Lung (tissue), 17 donors: ENCODE measurements at places on chromosomes 2 and 18.

DNA sequence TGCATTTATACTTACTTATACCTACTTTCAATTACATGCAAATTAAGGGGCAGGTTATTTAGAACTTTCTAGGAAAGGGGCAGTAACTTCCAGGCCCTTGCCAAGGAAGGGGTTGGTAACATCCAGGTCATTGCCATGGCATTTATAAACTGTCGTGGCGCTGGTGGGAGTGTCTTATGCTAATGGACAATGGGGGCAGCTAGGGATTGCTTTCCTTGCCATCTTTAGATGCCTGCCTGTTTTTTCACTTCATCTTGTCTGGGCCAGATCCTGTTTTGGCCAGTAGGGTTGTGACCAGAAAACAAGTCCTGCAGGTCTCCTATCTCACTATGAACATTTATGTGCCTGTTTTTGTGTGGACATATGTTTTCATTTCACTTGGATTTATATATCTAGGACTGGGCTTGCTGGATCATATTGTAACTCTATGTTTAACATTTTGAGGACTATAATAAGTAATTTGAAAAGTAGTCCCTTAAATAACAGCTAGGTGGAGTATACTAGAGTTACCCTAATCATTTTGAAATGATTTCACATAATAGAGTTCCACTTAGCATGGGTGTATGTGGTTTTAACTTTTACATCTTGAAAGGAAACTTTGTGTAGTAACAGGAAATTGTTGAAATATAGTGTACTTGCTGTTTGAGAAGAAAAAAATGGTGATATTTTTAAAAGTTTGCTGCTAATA is 56.1 kb downstream of the LCLAT1 start:
- H3K4me1 ChIP-seq = peaks cover 9% of the 10 kb centered on the region
- no peak overlapping the region for H3K4me3 ChIP-seq
- H3K27ac ChIP-seq = peak overlapping the region; percentile 22
- no peaks in the 10 kb centered on the region for H3K36me3 ChIP-seq

GRCh38 chr18:12287131-12287681 is 20.8 kb upstream of the TUBB6 start:
- no peak overlapping the region for H3K4me3 ChIP-seq
- no peak for DNase-seq
- no peaks in the 10 kb centered on the region for H3K36me3 ChIP-seq
- H3K27ac ChIP-seq = no peak overlapping the region
- H3K27me3 ChIP-seq = peaks cover 25% of the 10 kb centered on the region

GRCh38 chr2:112692495-112692911 is 28.3 kb upstream of the NT5DC4 start:
- no peak for DNase-seq
- H3K4me1 ChIP-seq = no peaks in the 10 kb centered on the region
- H3K27ac ChIP-seq = peak overlapping the region; percentile 52
- H3K4me3 ChIP-seq = no peak overlapping the region
- H3K36me3 ChIP-seq = no peaks in the 10 kb centered on the region
- peaks cover 3% of the 10 kb centered on the region for H3K27me3 ChIP-seq

DNA sequence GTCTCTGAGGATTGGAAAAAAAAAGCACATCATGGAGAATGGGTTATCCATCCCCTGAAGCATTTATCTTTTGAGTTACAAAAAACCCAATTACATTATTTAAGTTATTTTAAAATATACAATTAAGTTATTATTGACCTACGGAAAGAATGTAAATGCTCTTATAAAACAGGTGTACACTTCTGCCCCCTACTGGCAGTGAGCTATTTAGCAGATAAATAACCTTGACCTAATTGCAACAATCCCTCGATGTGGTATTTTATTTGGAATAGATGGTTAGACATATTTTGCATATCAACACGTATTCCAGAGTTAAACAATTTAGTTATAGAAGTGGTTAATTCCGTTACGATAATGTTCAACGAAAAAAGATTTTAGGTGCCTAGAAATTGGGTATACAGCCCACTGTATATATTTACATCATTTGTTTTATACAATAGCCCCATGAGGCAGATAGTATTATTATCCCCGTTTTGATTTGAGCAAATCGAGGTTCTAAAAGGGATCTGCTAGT is 9.1 kb upstream of the DAW1 start:
- no peaks in the 10 kb centered on the region for H3K27me3 ChIP-seq
- no peak for DNase-seq
- H3K36me3 ChIP-seq = no peaks in the 10 kb centered on the region

DNA sequence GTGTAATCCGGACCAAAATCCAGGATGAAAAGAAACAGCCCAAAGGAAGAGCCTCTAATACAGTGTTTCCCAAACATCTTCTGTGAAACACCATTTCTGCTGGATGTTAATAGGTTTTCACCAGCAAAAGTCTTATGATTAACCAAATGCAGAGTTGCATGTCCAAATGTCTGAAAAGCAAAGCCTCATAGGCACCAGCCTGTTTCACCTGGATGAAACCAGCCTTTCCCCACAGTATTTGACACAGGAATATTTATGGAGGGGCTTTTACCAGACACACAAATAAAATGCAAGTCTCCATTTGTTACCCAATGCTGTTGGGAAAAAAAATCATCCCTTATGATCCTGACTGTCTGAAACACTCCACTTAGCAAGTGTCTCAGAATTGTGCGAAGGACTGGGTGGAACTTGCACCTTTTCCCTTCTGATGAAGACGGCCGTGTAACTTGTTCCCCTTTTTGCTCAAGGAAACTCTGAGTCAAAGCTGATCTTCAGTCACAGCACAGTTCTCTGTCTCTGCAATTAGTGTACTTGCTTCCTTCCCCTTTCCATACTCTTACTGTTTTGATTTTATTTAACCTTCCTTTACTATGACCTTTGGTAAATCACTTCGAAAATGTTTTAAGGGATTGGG is 70.3 kb upstream of the IL1R2 start:
- no peak overlapping the region for H3K4me3 ChIP-seq
- no peak for DNase-seq
- no peaks in the 10 kb centered on the region for H3K36me3 ChIP-seq

GRCh38 chr18:31617031-31617717 is 25.5 kb downstream of the TTR start:
- DNase-seq = no peak
- H3K27me3 ChIP-seq = no peaks in the 10 kb centered on the region
- H3K4me3 ChIP-seq = no peak overlapping the region
- H3K27ac ChIP-seq = no peak overlapping the region
- H3K36me3 ChIP-seq = no peaks in the 10 kb centered on the region
- H3K4me1 ChIP-seq = no peaks in the 10 kb centered on the region

DNA sequence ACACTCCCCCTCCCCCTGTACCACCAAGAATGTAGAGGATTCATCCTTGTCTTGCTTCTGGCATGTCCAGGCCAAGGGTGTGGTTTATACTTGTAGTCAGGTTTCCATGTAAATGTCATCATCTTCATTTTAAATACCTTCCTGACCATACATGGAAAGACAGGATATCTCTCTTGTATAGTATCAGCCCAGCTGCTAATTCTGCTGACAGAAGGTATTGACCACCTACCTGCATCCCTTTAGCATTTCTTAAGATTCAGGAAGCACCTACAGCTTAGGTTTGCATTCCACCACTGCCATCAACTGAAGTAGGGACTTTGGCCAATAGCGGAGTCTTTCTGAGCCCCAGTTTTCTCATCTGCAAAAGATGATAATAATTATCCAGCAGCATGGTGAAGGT is 22.9 kb upstream of the FSHR start:
- no peaks in the 10 kb centered on the region for H3K27me3 ChIP-seq
- H3K27ac ChIP-seq = no peak overlapping the region
- no peaks in the 10 kb centered on the region for H3K4me1 ChIP-seq
- H3K4me3 ChIP-seq = no peak overlapping the region

- H3K4me1 ChIP-seq = no peaks in the 10 kb centered on the region
- no peaks in the 10 kb centered on the region for H3K27me3 ChIP-seq
- H3K36me3 ChIP-seq = no peaks in the 10 kb centered on the region
- DNase-seq = no peak
These were observed 462.8 kb upstream of the SLC8A1 start for GRCh38 chr2:40914666-40915065.

DNA sequence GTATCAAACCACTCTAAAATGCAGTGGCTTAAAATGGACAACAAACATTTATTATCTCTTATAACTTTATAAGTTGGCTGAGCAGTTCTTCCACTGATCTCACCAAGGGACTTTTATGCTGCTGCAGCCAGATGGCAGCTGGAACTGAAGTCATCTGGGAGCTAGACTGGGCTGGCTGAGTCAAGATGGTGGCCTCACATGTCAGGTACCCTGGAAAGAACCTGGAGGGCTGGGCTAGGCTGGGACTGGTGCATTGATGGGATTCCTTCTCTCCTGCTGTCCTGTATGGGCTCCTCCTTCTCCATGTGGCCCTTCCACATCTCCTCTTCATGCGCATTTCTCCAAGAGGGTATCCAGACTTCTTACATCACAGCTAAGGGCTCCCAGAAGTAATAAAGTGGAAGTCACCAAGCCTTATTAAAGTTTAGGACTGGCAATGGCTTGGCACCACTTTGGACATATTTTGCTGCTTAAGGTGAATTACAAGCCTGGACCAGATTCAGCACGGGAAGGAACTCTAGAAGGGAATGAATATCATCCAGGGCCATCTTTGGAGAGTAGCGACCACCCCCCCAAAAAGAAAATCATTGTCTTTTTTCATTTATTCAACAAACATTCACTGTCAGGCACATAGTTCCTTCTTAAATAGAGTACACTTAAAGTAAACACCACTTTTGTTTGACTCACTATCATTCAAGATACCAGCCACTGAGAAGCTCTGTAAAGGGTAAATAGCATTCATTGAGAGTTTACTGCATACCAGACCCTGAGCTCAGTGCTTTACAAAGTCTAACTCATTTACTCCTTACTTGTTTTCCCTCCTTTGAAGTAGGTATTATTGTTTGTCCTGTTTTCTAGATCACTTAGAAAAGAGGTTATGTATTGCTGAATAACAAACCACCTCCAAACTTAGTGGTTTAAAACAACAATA is 138.0 kb downstream of the ZFP36L2 start:
- H3K4me1 ChIP-seq = peaks cover 21% of the 10 kb centered on the region
- H3K4me3 ChIP-seq = no peak overlapping the region
- no peaks in the 10 kb centered on the region for H3K27me3 ChIP-seq
- H3K27ac ChIP-seq = no peak overlapping the region
- DNase-seq = no peak

- H3K36me3 ChIP-seq = no peaks in the 10 kb centered on the region
- no peaks in the 10 kb centered on the region for H3K27me3 ChIP-seq
- H3K4me3 ChIP-seq = no peak overlapping the region
- H3K4me1 ChIP-seq = no peaks in the 10 kb centered on the region
- H3K27ac ChIP-seq = no peak overlapping the region
These were observed 1094.7 kb upstream of the KLHL29 start for GRCh38 chr2:22290302-22290701.

GRCh38 chr2:159797543-159798375 is at the start of gene CD302:
Gene CD302 (minus strand): TSS chr2:159798208. CDS start chr2:159798198, 10 bp downstream.
- H3K27me3 ChIP-seq = no peaks in the 10 kb centered on the region

DNA sequence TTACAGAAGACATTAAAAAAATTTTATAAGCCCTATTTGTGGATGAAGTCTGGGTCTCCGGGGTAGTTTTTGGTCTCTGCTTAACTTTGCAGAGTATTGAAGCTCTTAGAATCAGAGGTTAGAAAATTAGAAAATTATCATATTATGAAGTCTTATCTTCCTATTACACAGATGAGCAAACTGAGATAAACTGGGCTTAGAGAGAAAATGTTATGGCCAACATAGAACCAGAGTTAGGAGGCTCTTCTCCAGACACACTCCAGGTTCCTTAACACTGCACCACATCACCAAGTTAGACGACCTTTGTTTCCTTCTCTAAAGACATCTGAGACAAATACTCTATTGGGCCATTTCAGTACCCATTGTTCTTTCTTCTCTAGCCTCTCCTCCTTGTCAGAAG is 36.7 kb upstream of the NEB start:
- H3K27ac ChIP-seq = no peak overlapping the region
- no peaks in the 10 kb centered on the region for H3K36me3 ChIP-seq
- H3K4me3 ChIP-seq = no peak overlapping the region
- H3K4me1 ChIP-seq = peaks cover 2% of the 10 kb centered on the region

DNA sequence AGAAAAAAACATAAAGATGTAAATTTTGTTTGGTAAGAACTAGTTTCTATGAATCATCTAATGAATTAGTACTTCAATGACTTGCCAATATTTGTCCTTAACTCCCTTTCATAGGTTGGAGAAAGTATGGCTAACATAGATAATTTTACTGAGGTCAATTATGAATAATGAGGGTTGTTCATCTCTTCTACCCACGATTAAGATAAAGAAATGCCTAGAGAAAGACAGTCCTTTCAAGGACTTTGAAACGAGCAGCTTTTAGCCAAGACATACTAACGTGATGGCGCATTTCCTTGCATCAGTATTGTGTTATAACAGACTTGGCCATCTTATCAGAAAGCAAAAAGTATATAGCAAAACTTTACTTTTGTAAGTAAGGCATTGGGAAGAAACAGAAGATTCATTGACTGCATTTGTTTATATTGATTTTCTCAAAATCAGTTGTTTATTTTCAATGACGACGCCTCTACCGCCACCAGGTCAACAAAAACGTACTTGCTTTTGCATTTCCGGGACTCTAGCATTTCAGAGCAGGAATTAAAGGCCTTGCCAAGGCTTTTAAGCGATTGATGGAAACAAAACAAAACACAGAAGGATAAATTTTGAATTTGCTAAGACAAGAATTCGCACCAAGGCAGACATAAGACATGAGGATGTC is 961 bp downstream of the RBM43 start:
- H3K27me3 ChIP-seq = no peaks in the 10 kb centered on the region
- H3K4me1 ChIP-seq = peaks cover 2% of the 10 kb centered on the region
- no peak for DNase-seq
- no peaks in the 10 kb centered on the region for H3K36me3 ChIP-seq

- no peak for DNase-seq
- H3K4me3 ChIP-seq = no peak overlapping the region
These were observed 314.1 kb downstream of the MYCN start for GRCh38 chr2:16254356-16254965.

GRCh38 chr18:41645589-41646360 is 309.3 kb upstream of the PIK3C3 start:
- no peaks in the 10 kb centered on the region for H3K4me1 ChIP-seq
- no peak for DNase-seq
- no peaks in the 10 kb centered on the region for H3K36me3 ChIP-seq
- no peaks in the 10 kb centered on the region for H3K27me3 ChIP-seq

- H3K36me3 ChIP-seq = no peaks in the 10 kb centered on the region
- H3K27ac ChIP-seq = no peak overlapping the region
- H3K4me3 ChIP-seq = no peak overlapping the region
- no peak for DNase-seq
- peaks cover 3% of the 10 kb centered on the region for H3K4me1 ChIP-seq
These were observed 87.9 kb downstream of the OSBPL6 start for GRCh38 chr2:178282075-178282815.

DNA sequence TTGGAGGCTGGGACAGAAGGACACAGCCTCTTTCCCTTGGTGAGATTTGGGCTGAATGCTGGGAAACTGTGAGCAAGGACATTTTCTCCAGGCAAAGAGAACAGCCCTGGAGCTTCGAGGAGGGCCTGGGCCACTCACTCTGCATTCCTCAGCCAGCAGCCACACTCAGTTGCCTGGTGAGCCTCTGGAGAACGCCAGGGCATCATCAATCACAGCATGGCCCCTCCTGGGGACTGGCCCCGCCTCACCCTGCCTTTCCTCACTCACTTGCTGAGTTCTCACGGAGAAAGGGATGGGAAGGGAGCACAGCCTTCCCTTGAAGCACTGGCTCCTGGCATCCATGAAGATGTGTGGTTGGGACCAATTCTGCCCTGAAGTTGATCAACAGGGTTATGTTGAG is 55.0 kb downstream of the APOB start:
- H3K27me3 ChIP-seq = no peaks in the 10 kb centered on the region
- no peaks in the 10 kb centered on the region for H3K4me1 ChIP-seq
- no peak for DNase-seq
- no peak overlapping the region for H3K4me3 ChIP-seq

- H3K36me3 ChIP-seq = peaks cover 16% of the 10 kb centered on the region
- peak; percentile 86 for DNase-seq
- peak within 1 kb of the TSS; percentile 98 for H3K27ac ChIP-seq
- no peaks in the 10 kb centered on the region for H3K27me3 ChIP-seq
- peaks cover 3% of the 10 kb centered on the region for H3K4me1 ChIP-seq
These were observed at the start of gene ASB1 for GRCh38 chr2:238426568-238427434. Gene ASB1 (plus strand): TSS chr2:238426927. CDS start chr2:238427071, 144 bp downstream.
